Activated CD8-positive, alpha-beta memory T cell treated with anti-CD3 and anti-CD28 coated beads for 48 hours (primary cell): ENCODE measurements at places on chromosomes 3 and 15.
A peak's percentile ranks its signal among the peaks of the same experiment; 100 is the strongest.

GRCh38 chr3:127772827-127773751 is 49.2 kb downstream of the MGLL start:
- DNase-seq: no peak

- DNase-seq: no peak
Measured at GRCh38 chr3:191383124-191383523, 52.8 kb upstream of the UTS2B start.

- DNase-seq: no peak
Measured at GRCh38 chr3:39216176-39216790, 23.9 kb upstream of the XIRP1 start.

GRCh38 chr3:196793246-196793645 is 53.6 kb downstream of the PAK2 start:
- DNase-seq: no peak

DNA sequence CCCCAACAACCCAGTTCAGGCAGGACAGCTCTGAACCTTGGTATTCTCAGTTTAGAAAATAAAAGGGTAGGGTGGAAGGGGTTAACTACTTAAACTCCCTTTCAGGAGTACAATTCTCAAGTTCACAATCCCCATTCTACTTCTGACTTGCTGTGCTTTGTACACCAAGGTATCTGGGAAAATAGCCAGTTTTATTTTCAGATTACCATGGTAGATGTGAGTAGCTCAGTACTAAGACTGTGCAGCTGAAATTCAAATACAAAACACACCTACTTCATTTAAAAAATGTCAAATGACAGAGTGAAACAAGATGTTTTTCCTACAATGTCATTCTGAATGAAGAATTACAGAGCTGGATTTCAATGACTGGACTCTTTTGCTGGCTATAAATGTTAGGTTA is 27.4 kb downstream of the SLC7A14 start:
- DNase-seq: no peak

DNA sequence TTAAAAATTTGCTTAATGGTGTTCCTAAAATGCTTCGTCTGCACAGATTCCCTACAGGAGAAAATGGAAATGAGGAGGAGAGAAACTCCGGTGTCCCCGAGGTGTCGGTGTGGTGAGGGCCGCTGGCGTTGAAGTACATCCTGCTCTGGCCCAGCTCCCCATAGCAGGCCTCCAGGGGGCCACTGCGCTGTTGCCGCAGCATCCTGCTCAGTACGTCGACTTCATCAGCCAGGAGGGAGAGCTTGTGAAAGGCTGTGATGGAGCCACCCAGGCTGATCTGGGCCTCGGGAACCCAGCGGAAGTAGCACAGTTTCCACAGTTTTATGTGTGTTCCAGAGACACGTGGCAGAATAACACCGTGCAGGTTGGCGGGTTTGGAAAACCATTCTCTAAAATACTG is 37.8 kb downstream of the FAN1 start:
- no peak for DNase-seq

DNA sequence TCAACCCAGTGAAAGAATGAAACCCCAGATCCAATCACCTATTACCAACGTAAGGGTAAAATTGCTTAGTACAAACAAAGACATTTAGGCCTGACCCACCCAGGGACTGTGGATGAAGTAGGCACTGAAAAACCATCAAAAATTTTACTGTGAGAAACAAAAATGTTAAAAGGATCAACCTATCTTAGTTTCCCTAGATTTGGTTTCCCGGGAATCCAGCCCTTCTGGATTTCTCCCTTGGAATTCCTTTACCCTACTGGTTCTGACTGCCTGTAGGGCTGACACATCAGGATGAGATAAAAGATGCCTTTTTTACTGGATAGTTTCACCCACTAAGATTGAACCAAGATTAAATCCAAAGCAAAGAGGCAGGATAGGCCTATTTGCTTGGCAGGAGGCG is 102.7 kb downstream of the SCAPER start:
- no peak for DNase-seq

GRCh38 chr3:195908694-195909581 is 587 bp upstream of the TNK2 start:
- DNase-seq: peak; percentile 16

DNA sequence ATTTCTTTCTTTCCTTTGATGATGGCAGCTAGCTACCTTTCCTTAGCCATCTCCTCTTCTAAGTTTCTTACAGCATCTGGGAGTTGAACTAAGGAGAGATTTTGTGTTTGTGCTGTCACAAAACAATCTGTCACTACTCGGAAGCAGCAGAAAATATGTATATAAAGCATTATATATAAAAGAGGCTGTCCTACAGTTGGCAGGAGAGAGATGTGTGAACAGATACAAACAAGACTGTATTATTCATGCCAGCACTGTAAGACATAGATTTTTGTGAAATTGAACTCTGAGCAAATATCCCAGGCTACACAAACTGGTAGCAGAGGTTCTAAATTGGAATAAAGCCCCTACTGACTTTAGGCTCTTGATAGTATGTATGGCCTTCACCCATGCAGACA is 577.5 kb upstream of the NECTIN3 start:
- no peak for DNase-seq

GRCh38 chr3:128334766-128335165 is 131.9 kb downstream of the DNAJB8 start:
- no peak for DNase-seq

GRCh38 chr15:49865925-49866757 is 245.3 kb downstream of the DTWD1 start:
- no peak for DNase-seq

GRCh38 chr3:56303487-56303886 is 164.8 kb downstream of the ERC2 start:
- DNase-seq: no peak

DNA sequence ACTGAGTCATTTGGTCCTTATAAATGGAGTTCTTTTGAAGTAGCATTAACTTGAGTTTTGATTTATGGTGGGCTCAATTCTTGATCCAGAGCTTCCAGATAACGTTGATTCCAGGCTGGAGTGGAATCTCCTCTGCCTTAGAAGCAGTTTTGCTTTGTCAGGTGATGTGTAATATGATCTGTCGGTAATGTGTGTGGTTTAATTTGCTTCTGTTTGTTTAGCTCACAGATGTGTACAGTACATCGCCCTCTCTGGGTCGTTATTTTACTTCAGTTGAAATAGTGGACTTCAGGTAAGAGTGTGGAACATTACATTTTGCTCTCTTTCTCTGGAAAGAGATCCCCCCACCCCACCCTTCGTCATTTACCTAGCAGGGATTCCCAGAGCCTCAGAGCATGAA is 23.1 kb downstream of the C3orf52 start:
- no peak for DNase-seq

DNA sequence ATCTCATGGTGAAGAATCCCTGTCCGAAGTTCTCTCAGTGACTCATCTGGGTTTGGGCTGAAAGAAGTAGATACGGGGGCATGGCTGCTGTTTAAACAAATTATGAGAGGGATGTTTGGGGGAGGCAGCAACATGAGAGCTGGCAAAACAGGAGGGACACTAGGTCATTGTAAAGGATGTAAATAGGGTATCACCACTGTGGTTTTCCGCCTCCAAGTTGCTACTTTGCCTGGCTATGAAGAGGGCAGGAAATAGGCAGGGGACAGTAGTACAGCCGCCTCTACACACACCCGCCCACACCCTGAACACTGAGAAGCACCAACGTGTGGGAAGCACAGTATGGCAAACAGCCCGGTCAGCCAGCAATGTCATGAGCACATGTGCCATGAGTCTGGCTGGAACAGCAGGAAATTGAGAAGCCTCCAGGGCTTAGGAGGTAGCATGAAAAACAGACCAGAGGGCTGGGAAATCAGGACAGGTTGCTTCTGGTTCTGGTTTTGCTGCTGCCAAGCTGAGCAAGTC is 17.1 kb downstream of the HEXA start:
- DNase-seq: no peak

DNA sequence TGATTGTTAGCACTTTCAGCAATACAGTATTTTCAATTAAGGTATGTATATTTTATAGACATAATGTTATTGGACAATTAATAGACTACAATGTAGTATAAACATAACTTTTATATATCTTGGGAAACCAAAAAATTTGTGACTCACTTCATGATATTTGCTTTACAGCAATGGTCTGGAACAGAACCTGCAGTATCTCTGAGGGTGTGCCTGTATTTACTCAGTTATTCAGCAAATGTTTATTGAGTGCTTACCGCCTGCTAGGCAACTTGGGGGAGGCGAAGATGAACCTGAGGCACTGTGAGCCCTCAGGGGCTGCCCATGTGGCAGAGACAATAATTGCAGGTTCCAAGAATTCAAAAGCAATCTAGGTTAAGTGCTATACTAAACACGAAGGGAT is 144.8 kb downstream of the GABRB3 start:
- no peak for DNase-seq

DNA sequence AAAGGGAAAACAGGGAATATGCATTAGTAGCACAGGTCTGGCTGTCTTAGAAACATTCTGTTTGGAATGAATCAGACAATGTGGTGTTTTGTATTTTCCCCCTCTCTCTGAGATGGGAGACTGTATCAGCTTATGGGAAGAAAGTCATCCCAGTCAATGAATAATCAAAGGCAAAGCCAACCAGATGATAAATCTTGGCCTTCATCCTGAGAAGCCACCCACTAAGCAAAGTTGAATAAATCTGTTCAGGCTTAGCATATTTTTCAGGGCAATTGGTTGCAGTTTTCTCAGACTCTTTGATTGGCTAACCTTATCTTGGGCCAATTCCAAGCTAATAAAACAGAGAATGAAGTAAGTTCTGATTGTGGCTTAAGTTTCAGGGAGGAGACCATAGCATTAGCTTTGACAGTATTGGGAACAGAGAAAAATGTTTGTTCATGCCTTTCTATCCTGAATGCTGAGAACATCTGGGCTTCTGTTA is 63.6 kb upstream of the ARL8B start:
- no peak for DNase-seq

DNA sequence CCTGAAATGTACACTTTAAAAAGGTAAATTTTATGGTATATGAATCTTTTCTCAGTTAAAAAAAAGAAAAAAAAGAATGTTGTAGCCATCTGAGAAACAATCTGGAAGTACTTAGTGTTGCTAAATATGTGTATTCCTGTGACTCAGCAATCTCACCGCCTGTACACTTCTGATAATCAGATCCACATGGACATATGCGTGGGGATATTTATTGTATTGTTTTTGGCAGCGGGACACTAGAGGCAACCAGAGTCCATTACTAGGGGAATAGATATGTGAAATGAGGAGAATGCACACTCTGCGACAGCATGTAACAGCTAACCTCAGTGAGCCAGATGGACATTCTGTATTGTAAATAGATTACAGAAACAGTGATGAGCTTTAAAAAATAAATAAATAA is 65.4 kb downstream of the AQP9 start:
- DNase-seq: no peak

DNA sequence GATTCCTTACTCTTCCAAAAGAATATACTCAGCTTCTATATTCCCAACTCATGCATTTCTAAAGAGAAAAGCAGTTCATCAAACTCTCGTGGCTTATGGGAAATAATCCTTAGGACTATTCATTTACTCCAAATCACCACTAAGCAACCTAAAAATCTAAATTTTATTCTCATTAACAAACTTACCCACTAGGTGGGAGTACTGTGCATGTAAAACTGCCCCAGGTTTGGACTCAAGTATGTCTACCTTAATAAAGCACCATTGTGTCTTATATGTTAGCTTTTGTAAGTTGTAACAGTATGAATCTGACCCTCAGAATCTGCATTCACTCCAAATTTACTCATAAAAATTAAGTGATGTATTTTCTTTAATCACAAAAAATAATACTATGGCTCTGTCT is 25.3 kb downstream of the RAD18 start:
- DNase-seq: no peak

DNA sequence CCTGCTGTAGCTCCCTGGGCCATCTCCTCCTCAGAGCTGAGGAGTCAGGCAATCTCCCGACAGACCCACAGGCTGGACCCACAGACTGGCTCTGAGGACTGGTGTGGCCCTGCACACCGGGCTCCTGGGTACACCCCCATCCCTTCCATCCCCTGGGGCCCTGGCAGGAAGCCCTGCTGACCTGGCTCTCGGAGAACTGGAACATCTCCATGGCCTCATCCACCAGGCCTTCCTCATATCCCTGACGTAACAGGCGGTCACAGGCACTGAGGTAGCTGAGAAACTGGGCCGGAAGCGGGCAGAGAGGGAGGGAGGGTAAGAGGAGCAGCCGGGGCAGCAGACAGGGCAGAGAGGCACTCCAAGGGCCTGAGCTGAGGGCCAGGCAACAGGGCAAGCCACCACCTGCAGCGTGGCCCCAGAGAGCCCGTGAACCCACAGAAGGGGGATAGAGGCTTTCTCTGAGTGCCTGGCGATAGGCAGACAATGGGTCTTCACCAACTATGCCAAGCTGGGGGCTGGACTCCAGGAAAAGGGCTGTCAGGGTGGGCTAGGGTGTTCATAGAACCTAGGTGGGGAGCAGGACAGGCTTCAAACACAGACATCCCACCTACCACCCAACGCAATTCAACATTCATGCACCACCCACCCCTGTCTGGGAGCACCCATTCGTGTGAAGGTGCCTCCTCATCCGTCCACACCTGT is 17.9 kb downstream of the KBTBD13 start:
- no peak for DNase-seq

GRCh38 chr3:179942553-179943075 is 94.1 kb downstream of the PEX5L start:
- DNase-seq: no peak

DNA sequence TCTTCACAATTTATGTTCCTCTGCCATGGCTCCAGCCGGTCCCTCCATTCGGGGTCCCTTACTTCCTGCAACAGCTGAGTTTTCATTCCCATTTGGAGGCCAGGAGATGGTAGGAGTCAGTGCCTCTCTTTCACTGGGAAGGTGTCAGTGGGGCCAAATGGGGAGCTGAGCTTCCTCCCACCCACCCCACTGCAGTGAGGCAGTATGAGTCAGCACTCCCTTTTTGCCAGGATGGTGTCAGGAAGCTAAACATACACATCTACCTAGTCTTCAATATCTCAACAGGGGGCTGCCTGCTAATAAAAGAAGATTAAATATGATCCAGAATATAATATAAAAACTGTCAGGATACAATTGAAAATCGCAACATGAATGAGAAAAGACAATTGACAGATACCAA is 12.7 kb upstream of the ACTC1 start:
- DNase-seq: no peak

DNA sequence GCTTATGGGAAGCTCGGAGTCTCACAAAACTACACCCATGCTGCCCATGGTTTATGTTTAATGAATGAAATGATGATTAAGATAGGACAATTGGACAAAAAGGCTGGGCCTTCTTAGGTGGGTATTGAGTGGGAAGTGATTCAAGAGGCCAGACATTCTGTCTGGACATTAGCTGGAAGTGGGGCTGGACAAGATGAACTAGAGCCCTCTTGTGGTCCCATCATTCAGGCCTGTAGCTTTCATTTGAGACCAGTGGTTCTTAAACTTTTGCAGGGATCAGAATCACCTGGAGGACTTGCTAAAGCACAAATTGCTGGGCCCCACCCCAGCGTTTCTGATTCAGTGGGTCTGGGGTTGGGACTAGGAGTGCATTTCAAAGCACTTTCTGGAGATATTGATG is 290.4 kb upstream of the CTDSPL start:
- DNase-seq: no peak

- DNase-seq: no peak
Measured at GRCh38 chr3:36905545-36905944, 39.3 kb downstream of the TRANK1 start.
